ENCODE measurements at places on chromosomes 3 and 15. TPM values are rescaled to one million over a fixed set of nuclear protein-coding genes. Genes with fewer than 3 reads are reported as not detected.

DNA sequence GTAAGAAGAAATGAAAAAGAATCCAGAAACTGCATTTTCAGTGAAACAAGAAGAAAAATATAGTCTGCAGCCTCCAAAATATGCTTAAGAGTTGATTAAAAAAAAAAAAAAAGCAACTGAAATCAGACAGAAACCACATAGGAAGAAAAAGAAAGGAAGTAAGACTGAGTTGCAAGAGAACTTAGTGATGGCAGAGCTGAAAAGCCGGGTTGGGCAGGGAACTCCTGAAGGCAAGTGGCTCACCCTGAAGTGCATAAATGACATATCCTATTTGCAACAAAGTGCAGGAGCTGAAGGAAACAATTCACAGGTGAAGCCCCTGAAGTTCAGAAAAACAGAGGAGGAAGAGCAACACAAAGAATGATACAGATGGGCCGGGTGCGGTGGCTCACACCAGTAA lies 108.8 kb upstream of the SLC25A36 start:
- no peak for DNase-seq

DNA sequence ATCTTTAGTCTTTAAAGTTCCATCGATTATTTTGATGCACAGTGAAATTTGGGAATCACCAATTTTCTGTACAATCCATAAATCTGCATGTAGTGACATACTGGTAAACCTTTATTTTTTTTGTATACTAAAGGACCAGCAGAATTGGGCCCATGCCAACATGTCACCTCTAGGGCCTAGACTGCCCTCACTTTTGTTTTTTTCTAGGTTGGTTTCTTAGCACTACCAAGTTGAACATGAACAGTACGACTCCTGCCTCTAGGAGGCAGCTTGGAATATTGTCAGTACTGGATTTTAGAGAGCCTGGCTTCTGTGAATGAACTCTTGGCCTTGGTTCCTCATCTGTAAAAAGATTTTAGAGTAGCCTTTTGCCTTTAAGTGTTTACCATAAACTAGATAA lies 32.3 kb downstream of the NKIRAS1 start:
- DNase-seq, result no peak

DNA sequence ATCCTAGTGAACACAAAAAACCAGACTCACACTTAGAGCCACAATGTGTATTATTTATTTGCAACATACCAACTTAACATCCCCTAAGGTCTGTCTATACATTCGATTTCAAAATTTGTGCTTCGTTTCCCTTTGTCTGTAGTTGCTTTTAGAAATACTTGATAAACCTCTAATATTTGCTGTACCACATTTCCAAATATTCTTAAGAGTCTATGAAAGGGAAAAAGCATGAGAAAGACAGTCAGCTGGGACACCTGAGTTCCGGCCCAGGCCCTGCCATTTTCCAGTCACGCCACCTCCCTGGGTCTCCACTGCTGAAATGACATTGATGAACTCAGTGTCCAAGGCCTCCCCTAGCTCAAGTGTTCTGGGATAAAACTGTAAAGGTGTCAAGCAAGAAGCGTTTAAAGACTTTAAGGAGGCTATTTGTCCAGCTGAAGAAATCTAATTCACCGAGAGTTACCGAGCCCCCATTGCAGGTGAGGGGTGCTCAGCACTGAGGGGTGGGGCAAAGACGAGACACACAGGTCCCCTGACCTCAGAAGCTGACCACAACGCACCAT lies 26.6 kb downstream of the LRRC2 start:
- DNase-seq, result no peak

- no peak for DNase-seq
Measured at GRCh38 chr3:33855884-33856546, 57.6 kb downstream of the PDCD6IP start.

- no peak for DNase-seq
Measured at GRCh38 chr3:137409584-137409983, 354.5 kb upstream of the SOX14 start.

The ARRDC4 gene
- total RNA-seq, result 12.3 TPM

Measured in spleen (tissue), 13 donors.